ENCODE measurements at places on chromosomes 6 and 20.

GRCh38 chr20:52612046-52612632 is 360.0 kb upstream of the TSHZ2 start:
- DNase-seq: no peak

GRCh38 chr20:24674921-24675605 is 205.6 kb downstream of the SYNDIG1 start:
- no peak for DNase-seq

GRCh38 chr6:31407699-31408098 is 4.3 kb downstream of the MICA start:
- DNase-seq: no peak

- DNase-seq: no peak
Observed at GRCh38 chr20:39775110-39775509, 813.0 kb downstream of the DHX35 start.

DNA sequence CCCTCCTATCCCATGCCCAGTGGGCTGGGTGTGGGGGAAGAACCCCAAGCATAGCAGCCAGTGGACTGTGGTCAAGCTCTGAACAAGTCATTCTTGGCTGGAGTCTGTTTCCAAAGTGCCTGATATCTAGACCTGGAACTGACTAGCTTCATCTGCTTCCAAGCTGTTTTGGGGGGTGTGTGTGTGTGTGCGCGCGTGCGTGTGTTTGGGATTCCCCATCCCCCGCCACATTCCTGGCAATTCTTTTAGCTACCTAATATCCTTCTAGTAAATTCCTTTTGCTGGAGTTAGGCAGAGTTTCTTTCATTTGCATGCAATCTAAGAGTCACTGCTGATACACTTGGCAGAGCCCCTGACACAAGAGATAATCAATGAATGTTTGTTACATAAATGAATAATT is 7.8 kb downstream of the PAK5 start:
- DNase-seq: no peak

DNA sequence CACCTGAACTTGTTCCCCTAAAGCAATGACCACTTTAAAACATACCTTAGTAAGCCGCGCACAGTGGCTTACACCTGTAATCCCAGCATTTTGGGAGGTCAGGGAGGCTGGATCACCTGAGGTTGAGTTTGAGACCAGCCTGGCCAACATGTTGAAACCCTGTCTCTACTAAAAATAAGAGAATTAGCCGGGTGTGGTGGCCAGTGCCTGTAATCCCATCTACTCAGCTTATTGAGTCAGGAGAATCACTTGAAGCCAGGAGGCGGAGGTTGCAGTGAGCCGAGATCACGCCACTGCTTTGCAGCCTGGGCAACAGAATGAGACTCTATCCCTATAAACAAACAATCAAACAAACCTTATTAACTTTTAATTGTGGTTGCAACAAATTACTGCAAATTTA is 1.6 kb upstream of the RAET1E start:
- no peak for DNase-seq

DNA sequence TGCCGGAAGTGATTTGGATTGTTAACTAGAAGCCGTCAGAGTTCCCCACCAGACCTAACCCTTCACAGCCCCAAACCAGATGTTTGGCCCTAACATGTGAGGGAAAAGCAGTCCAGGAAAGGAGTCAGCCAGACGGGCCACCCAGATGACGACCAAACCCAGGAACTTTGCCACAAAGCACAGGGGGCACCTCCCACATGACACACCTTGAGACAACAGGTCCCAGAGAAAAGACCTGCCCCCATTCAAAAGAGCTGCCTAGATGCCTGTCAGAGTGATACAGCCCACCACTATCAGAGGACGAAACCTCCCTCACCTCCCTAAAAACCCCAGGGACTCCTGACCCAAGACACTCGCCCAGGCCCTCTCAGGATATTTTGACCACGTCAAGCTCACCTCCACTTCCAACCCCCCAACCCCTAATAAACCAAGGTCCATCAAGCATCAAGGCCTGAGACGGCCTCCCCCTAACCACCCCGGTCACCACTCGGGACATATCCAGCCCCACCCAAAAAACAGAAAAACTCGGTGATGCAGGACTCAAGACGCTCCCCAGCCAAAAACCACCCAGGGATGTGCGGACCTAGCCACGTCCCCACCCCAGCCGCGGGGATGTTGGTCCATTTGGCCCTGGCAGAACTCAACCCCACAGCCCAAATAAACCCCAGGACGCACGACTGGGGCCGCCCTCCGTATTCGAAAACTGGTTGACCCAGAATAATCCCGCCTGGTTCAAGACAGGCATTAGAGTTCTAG is 662 bp downstream of the ZNF343 start:
- DNase-seq: no peak

GRCh38 chr6:129744201-129744879 is 34.4 kb upstream of the ARHGAP18 start:
- no peak for DNase-seq

DNA sequence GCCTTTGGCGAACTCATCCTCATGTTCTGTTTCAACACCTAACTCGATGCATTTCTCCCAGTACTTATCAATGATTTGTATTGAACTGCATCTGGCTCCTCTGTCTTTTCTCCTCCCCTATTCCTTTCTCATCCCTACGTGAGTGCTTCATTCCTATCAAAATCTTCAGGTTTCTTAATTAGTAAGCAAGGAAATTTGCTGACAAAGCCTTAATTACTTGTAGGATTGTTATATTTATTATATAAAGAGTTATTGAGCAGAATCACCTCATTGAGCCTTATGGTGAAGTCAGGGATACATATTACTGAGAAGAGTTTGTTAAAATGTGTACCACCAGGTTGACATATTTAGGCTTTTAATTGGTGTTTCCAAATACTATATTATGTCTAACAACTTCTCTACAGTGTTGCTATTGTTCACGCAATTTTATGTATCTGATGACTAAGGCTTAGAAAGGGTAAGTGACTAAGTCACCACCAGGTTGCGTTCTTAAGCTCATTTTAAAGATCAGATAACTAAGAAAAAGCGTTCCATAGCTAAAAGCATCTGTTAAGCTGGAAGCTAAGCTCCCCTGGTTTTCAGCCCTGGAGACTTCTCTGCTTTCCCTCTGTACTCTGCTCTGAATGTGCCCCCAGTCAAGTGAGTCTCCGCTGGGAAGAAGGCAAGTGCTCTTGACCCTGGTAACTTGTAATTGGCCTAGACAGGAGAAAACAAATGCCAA is 18.9 kb downstream of the SCGN start:
- DNase-seq: no peak

GRCh38 chr20:63374504-63374903 is 13.4 kb upstream of the CHRNA4 start:
- DNase-seq: no peak

DNA sequence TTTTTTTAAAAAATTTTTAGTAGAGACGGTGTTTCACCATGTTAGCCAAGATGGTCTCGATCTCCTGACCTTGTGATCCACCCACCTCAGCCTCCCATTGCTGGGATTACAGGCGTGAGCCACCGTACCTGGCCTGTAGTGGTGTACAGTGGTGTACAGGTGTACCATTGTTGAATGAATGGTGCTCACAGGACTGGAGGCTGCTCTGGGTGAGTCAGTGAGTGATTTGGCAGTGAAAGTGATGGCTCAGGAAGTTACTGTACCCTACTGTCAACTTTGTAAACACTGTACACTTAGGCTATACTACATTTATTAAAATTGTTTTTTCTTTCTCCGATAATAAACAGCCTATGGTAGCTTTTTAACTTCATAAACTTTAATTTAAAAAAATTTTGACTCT is 122.8 kb upstream of the EEF1E1 start:
- DNase-seq: no peak

- no peak for DNase-seq
Observed at GRCh38 chr6:39911513-39912125, 22.6 kb downstream of the MOCS1 start.

DNA sequence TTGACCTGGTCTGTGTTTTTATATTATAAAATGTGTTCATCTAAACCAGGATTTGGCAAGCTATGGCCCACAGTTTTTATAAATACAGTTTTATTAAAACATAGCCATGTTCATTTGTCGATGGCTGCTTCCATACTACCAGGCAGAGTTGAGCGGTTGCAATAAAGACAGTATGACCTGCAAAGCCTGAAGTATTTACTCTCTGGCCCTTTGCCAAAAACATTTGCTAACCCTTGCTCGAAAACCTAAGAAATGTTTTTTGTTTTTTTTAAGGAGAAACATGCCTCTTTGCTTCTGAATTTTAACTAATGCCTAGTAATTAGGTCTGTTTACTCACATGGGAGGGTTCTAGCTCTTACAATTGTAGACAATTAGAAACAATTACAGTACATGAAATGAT is 67.4 kb upstream of the SMIM28 start:
- no peak for DNase-seq

DNA sequence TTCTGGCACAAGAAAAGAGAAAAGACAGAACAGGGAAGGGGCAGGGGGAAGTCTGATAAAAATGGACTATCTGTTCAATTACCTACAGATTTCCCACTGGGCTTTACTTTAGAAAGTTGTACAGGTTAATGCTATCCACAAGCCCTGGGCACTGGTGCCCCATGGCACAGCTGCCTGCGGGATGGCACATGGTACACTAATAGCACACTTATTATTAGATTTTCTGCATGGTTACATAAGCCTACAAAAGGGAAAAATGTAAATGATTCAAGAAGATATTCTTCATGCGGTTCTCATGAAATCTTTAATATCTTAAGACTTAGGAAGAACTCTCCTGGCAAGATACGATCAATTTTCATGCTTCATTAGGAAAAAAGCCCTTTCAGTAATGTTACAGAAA is 137.5 kb downstream of the GMPR start:
- DNase-seq: no peak

DNA sequence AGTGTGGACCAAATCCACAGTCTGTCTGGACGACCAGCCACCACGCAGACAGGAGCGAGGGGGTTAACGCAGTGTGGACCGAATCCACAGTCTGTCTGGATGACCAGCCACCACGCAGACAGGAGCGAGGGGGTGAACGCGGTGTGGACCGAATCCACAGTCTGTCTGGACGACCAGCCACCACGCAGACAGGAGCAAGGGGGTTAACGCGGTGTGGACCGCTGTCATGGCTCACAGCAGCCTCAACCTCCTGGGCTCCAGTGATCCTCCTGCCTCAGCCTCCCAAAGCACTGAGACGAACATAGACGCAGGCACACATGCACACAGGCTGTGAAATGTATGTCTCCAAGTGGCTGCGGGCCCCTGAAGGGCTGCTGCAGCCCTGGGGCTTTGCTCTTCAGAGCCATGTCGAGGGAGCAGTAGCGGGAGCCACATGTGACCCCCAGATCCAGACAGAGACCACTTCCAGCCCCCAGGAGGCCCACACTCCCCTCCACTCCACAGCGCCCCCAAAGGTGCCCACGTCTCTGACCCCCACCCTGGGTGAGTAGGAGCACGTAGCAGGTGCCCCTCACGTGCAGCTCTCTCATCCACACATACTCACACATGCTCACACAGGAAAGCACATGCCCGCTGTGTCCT is 98.1 kb downstream of the YTHDF1 start:
- no peak for DNase-seq

Measured in stimulated activated CD8-positive, alpha-beta memory T cell treated with anti-CD3 and anti-CD28 coated beads, Interleukin-2, amount 100 ng/mL, for 48 hours (primary cell).